Left lung (tissue), 14 donors: ENCODE measurements at places on chromosomes 7 and 10. TPM values are rescaled to one million over a fixed set of nuclear protein-coding genes. Genes with fewer than 3 reads are reported as not detected.

Gene CNPY1
- polyA plus RNA-seq, result not detected

Gene PITX3
- polyA plus RNA-seq, result 1.4 TPM

Gene ARHGEF35
- 13.9 TPM for polyA plus RNA-seq

- DNase-seq, result no peak
Observed at GRCh38 chr10:66927251-66927935, 1.6 kb downstream of the LRRTM3 start.

DNA sequence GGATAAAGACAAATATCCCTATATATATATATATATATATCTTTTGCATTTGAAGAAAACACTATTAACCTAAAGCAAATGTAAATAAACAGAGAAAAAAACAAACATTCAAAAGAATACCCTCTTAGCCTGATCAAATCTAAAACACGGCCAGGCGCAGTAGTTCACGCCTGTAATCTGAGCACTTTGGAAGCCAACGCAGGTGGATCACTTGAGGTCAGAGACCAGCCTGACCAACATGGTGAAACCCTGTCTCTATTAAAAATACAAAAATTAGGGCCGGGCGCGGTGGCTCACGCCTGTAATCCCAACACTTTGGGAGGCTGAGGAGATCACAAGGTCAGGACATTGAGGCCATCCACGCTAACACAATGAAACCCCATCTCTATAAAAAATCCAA is 9.2 kb downstream of the ANXA7 start:
- no peak for DNase-seq

DNA sequence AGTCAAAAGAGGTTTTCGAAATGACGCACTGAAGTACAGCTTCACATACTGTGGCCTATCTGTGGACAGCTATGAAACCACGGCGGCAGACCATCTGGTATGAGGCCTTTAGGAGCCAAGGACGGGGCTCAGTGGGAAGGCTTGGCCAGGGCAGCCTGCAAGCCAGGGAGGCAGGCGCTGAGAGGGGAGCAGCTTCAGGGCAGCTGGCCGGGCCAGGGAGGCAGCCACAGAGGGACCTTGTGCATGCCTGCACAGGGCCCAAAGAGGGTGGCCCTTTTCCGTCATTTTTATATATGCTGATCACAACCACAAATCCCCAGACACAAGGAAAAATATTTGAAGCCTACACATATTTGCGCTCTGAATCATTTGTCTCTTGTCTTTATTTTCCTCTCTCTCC is 13.5 kb downstream of the CALD1 start:
- no peak for DNase-seq

- no peak for DNase-seq
Observed at GRCh38 chr10:25083546-25084111, 67.2 kb downstream of the THNSL1 start.
